NCI-H510A (cell line): ENCODE measurements at places on chromosomes 2 and 18.

DNA sequence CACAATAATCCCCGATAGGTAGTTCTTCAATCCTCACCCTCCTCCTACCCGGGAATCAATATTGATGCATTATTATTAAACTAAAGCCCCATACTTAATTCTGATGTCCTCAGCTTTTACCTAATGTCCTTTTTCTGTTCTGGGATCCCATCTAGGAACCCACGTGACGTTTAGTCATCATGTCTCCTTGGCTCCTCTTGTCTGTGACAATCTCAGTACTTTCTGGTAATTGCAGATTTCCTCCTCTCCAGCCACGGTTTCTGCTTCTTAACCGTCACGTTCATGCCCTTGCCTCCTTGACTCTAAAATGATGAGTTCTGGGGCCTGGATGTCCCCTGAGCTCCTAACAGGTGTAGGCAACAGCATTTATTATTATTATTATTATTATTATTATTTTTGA lies 2.9 kb upstream of the DGKD start:
- DNase-seq: no peak

DNA sequence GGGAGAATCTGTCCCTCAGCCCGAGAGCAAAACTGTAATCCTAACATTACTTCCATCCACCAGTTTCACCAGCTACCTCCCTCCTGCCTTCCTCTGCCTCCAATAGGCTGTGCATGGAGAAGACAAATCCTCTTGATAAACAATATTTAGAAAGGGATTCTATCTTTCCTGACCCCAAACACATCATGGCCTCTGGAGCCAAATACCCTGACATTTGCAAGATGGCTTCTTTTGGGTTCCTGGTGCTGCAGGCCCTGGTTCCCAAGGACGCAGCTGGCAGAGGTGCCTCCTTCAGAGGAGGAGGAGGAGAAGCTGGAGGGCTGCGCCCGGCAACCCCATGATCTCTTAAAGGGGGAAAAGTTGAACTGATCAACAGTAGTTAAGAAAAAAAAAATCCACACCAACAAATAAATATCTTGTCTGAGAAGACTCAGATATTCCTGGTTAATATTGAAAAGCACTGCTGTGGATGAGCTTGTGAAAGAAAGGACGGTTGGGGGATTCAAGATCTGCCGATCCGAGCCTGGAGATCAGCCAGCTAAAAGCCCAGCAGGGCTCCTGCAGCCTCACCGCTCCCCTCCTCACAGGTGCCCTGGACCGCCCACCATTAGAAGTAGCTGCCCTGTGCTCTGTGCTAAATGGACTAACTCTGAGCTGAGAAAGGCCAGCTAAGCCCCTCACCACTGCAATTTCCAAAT lies 116.8 kb downstream of the MSH2 start:
- no peak for DNase-seq

GRCh38 chr18:28494151-28494550 lies 317.2 kb upstream of the CDH2 start:
- DNase-seq: no peak

- no peak for DNase-seq
Measured at GRCh38 chr18:11176481-11176881, 27.1 kb upstream of the PIEZO2 start.

- no peak for DNase-seq
Measured at GRCh38 chr2:25938345-25938744, 44.0 kb downstream of the KIF3C start.

DNA sequence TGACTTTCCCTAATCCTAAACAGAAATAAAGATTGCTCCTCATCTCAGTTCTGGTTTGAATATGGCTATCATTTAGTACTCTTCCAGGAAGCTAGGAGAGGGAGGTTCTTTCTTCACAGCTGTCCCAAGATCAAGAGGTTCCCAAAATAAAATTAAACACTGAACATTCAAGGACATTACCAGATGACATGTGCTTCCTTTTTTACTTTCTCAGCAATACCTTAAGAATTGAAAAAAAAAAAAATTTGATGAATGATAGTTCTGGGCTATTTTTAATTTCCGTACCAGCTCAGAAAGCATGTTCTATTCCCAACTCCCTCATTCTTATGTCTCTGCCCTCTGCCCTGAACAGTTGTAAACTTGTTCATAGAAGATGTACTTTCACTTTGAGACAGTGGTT lies 61.7 kb upstream of the MYL1 start:
- no peak for DNase-seq

DNA sequence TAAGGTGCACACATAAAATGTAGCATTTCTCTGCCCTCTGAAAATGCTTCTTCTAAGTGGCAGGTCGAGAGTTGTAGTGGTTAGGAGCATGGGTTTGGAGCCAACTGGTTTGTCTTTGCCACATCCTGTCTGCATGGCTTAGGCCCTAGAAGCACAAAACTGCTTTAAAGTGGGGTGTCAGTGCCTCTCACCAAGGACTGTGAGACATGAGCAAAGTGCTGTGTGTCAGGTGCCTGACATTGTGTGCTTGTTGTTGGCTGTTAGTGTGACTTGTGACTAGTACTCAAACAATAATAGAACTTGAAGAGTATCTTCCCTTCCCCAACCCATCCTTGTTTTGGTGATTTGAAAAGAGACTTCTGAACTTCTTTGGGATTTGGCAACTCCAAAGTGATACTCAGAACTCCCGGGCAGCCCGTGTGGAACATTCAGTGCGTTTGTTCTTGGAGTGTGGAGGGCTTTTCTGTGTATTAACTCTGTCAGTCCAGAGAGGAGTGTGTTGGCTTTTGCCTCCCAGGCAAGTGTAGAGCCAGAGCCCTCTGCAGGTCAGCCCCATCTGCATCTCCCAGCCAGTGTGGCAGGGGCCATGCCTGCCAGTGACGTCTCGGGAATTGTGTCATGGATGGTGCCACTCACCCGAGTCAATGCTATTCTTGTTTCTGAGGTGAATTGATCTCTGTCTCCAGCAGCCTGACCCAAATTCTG lies 5.0 kb downstream of the MGAT5 start:
- DNase-seq: no peak

GRCh38 chr18:50126471-50126870 lies 68.5 kb downstream of the MYO5B start:
- no peak for DNase-seq

DNA sequence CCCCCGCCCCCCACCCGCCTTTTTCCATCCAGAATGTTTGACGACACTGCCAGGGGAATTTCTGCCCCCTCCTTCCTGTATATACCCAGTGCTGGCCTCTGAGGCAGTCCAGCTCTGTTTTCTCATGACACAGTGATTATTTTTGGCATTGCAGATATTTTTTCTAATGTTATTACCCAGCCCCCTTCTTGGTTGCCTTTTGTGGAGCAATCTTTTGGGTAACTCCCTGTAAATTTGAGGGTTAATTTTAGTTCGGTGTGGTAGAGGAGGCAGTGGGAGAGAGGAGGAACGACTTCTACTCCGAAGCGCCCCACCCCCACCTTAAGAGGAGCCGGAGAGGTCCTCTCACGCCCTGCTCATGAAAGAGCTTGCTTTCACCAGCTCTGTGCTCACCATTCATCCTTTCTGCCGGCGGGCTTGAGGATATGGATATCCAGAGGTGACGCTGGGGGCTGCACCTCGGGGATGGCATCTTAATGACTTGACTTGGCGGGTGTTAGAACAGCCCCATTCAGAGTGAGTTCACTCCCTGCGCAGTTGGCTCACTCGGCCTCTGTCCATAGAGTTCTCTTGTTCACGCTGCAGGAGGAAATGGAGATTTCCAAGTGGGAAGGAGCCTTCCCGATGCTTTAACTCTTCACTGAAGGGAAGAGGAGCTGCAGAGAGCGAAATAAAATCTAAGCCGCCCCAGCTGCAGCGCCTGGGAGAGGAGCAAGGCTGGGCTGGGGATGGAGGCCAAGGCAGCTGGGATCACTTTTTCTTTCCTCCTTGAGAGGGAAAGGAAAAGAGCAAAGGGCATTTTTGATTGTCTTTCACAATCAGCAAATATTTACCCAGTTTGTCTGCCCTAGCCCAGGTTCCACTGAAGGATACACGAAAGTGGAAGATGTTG lies 38.4 kb downstream of the EPAS1 start:
- peak; percentile 54 for DNase-seq

- no peak for DNase-seq
Measured at GRCh38 chr18:9792565-9793245, 84.6 kb downstream of the RAB31 start.

GRCh38 chr2:143686585-143687164 lies 557.5 kb downstream of the ARHGAP15 start:
- DNase-seq: no peak

GRCh38 chr2:71861186-71862160 lies 286.2 kb downstream of the CYP26B1 start:
- DNase-seq: peak; percentile 2

DNA sequence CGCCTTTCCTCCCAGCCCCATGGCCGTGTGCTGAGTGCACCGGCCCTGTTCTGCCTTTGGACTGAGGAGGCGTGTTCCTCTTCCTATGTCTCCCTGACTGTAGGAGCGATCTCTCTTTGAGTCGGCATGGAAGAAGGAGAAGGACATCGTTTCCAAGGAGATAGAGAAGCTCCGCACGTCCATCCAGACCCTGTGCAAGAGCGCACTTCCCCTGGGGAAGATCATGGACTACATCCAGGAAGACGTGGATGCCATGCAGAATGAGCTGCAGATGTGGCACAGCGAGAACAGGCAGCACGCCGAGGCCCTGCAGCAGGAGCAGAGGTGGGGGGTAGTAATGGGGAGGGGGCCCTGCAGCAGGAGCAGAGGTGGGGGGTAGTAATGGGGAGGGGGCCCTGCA lies 29.4 kb upstream of the ASB1 start:
- no peak for DNase-seq

DNA sequence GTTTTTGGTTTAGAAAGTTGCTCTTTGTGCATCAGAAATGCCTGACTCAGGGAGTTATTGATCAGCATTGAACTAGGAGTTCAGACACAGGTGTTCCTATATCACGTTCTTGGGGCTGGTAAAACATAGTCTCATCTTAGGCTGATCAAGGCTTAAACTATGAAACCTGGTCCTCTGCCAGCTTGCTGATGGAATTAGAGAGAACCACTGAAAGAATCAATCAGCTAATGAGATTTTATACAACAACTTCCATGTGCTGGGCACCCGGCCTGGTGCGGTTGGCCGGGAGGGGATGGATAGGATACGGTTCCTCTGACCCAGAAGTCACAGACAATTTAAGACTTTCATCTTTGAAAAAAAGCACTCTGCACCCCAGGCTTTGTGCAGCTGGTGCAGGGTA lies 164.9 kb downstream of the RDH14 start:
- DNase-seq: no peak

DNA sequence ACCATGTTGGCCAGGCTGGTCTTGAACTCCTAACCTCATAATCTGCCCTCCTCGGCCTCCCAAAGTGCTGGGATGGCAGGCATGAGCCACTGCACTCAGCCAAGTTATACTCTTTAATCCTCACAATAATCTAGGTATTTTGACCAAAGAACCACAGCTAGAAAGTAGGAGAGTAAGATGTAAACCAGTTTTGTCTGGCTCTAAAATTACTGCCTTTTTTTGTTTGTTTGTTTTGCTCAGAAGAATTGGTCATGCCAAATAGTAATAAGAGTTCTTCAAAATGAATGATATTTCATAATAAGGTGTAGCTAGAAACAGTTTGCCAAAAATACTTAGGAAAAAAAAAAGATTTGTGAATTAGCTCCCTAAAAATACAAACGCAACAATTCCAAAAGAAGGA lies 36.7 kb downstream of the SCN2A start:
- no peak for DNase-seq
